Stimulated activated CD4-positive, alpha-beta T cell treated with anti-CD3 and anti-CD28 coated beads, Interleukin-2, amount 100 ng/mL, for 24 hours (primary cell): ENCODE measurements at places on chromosomes 4 and X.

DNA sequence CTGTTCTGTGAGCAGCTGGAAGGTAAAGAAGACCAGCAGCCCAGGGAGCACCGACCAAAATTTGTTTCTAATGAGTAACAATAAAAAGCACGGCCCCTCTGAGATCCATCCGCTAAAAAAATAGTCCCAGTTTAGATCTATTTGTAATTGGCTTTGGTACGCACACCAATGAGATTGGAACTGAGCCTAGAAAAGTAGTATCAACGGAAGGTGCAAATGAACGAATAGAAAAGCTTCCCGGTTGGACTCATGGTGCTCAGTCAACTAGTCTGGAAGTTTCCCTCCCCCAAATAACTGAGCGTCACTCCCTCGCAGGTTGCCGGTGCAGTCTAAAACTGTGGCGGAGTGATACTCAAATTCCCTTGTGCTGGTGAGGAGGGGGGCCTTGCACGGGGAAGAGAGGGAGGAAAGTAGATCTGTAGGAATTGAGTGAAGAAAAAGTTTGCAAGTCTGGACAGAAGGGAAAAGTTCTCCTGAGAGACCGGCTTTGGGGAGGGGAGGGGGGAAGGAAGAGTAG is at the start of gene COL4A5:
Gene COL4A5 (plus strand): TSS at position 413 of the 517 bp plus-strand sequence. CDS start 288 bp downstream, outside the sequence.
- DNase-seq: no peak

DNA sequence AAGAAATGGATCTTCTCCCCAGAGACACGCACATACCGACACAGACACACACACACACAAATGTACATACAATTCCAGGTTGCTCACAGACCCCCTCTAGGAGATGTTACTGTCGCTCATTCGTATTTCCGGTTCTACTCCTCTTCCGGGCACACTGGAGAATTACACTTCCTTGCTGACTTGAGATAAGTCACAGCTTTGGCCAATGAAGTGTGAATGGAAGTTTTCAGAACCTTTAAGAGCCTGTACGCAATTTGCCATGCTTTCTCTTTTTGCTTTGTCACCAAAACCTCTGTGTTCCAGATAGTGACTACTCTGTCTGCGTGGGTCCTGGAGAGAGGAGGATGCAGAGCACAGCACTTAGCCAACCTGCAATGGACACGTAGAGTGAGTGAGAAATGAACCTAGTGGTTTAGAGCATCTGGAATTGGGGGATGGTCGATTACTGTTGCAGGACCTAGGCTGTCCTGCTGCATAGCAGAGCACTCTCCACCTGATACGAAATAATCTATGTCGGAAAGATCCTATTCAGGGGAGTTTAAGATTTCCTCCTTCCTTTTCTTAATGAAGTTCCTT is 239.5 kb upstream of the TET2 start:
- no peak for DNase-seq

DNA sequence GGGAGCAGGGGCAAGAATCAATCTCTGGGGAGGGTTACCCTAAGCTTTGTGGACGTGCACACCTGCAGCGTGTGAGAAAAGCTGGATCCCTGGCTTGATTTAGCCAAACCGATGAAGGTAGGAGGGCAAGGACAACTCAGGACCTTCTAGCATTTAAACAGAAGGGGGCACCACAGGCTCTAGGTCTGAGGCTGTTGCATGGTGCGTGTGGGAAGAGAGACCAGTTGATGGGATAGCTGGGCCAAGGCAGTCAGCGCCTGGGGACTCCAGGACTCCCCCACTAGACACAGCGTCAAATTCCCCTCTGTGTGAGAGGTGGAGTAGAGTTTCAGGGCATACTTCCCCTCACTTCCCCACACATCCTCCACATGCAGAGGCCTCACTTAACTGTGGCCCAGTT is 4.3 kb downstream of the GABRQ start:
- no peak for DNase-seq

DNA sequence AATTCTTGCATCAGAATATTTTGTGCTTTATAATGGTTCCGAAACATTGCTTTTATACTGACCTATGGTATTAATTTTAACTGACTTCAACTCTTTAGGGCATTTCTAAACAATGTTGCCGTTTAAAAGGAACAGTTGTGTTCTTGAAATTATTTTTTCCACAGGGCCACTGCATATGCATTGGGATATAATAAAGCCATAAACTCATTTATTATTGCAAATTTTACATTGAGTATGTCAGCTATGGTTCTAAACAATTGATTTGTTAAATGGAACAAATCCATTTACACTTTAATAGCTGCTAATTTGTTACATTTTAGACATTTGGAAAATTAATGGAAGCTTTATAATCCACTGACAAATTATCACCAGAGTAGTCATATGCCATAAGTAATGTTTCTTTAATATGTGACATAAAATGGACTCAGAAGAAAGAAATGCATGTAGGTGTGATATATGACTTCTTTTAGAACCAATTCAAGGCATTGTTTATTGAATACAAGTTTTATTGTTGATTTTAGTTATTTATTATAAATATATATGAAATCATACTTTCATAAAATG is 553.3 kb downstream of the TLL1 start:
- no peak for DNase-seq

GRCh38 chr4:48680848-48681568 is 99.1 kb downstream of the FRYL start:
- no peak for DNase-seq

DNA sequence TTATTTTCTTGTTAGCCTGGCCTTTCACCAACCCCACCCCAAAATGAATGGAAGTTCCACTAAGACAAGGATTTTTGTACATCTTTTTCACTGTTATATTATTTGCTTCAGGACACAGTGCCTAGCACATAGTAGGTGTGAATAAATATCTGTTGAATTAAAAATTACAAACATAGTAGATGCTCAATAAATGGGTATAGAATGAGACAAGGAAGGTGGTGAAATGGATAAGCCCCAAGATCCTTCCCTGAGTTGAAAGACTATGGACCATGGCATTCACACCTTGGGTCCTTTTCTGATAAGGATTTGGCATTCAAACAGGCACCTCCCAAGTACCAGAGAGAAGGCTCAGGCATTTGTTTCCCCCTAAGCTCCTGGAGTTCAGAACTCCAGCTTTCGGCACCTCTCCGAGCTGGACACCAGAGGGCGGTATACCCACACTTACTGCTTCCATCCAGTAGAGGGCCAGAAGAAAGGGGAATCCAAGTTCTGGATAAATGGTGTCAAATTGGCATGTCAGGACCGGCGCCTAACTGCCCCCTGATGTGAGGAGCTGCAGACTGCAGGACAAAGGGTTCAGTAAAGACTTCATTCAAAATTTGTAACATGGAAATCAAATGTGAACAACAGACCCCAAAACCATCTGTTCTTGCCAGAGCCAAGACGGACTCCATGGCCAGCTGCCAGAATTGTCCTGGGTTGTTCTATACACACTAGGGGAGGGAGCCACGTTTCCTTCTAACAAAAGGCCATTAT is 193.0 kb downstream of the GPC3 start:
- DNase-seq: peak; percentile 61

- DNase-seq: no peak
Measured at GRCh38 chr4:125020089-125021034, 294.4 kb upstream of the FAT4 start.

GRCh38 chrX:124414281-124414680 is 67.9 kb downstream of the SH2D1A start:
- DNase-seq: no peak

DNA sequence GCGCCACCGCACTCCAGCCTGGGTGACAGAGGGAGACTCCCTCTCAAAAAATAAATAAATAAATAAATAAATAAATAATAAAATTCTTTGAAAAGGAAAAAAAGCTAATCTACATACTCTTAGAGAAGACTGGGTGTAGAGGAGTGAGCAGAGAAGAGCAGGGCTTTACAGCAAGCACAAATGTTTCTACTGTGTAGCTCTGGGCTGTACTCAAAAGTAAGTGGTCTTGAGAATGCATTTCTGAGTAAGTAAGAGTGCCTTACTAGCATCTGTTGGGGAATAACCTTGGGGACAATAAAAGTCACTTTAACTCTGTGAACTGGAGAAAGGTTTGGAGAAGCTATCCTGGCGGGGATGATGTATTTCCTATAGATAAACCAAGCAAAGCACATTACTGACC is 185.8 kb downstream of the WDFY3 start:
- DNase-seq: no peak

DNA sequence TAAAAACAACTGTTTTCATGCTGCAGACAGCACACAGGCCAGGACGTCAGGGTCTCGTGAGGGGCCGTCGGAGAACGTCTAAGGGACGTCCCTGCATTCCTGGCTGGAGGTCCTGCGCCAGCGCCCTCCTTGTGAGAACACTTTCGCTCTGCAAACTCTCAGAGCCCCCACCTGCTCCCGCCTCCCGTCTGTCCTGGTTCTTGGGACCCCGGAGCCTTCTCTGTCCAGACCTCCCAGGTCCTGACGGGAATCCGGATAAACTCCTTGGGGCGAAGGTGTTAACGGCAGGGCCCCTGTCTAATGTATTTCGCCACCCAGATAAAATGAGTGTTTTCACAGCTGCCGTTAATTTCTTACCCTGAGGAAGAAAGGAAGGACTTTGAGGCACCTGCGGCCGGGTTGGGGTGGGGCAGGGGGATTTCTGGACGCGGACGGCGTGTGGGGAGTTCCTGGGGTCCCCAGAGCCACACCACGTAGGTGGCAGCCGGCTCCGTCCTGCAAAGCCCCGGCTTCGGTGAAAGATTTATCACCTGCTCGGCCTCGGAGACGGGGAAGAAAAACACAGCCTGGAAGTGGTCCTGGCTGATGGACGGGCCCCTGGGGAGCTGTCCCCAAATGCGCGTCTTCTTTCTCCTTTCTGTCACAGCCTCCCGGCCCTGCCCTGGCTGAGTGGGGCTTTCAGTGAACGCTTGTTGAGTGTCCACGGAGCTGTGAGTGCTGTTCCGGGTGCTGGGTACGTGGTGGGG is 35.1 kb upstream of the PPP2R3B start:
- DNase-seq: no peak

GRCh38 chrX:154840856-154841255 is 6.4 kb upstream of the SMIM9 start:
- DNase-seq: no peak

DNA sequence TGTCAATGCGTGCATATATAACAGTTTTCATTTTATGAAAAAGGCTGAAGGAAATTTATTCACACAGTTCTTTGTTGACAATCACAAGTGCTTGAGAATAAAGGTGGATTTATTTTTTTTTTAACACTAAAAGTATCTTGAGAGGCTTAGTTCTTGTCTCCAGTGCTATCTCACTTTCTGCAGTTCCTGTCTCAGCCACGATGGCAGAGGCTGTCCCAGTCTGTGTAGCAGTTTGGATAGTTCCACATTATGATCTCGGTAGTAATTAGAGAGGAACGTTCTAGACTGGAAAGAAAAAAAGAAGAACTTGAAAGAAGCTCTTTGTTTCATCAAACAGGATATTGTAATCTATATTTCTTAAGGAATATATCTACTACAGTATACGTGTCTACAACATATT is 229.0 kb downstream of the UGT8 start:
- no peak for DNase-seq

DNA sequence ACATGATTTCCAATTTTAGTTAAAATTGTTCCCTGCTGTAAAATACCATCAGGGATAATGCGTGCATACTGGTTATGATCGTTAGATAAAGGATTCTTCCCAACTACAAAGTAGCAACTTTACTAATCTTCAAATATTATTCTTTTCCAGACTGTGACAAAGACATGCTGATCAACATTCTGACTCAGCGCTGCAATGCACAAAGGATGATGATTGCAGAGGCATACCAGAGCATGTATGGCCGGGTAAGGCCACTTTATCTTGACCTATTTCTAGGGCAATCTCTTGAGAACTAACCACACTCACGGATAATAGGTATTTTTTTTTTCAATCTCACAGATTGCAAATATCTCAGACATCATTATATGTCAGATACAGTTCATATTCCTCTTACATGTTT is 47.0 kb downstream of the ANXA10 start:
- no peak for DNase-seq

- DNase-seq: no peak
Measured at GRCh38 chr4:25535278-25535677, 120.4 kb upstream of the SLC34A2 start.

DNA sequence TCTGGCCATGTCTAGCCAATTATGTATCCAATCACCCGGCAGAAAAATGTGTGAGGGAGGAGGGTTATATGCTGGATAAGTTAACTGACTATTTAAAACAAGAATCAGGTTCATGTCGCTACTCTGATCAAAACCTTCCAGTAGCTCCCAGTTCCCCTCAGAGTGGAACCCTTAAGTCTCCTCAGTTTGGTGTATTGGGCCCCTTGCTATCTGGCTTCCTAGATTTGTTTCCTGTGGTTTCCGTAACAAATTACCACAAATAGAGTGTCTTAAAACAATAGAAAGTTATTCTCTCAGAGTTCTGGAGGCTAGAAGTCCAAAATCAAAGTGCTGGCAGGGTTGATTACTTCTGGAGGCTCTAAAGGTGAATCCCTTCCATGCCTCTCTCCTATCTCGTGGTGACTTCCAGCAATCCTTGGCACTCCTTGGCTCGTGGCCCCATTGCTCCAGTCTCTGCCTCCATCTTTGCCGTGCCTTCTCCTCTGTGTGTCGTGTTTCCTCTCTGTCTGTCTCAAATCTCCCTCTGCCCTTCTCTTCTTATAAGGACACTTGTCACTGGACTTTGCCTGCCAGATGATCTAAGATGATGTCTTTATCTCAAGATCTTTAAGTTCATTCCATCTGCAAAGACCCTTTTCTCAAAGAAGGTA is 10.5 kb upstream of the ENPP6 start:
- DNase-seq: no peak

DNA sequence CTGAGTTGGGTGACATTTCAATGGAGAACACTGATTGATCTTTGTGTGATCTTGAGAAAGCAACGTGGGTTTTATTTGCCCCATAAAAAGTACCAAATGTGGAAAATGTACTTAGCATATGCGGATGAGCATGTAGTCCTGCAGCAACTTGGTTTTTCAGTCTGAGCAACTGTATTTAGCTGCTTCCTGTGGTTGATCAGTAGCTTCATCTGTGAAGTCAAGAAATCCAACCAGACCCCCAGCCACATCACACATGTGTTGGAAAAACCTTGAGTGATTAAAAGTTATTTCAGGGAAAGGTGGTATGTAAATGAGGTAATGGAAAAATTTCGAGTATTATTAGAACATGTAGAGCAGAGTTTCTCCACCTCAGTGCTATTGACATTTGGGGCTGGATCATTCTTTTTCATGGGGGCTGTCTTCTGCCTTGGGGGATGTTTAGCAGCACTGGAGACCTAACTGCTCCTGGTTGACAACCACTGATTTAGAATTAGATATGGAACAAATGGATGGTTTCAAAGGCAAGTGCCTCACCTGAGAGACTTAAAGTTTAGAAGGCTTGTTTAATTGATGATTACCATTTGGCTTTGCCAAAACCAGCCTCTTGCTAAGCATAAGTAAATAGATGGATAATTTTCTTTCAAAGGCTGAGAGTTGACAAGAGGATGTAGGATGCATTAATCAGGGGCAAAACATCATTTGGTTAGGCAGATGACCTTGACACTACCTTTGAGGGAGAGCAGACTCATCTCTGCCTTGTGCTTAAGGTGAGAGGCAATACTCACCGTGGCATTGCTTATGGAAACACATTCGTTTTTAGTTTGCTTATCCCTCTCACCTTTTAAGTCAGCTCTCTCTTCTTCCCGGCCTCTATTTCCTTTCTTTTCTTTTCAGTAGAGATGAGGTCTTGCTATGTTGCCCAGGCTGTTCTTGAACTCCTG is 193.0 kb upstream of the RPS6KA3 start:
- DNase-seq: no peak

- no peak for DNase-seq
Measured at GRCh38 chr4:52244103-52244775, 193.1 kb downstream of the SPATA18 start.
